ENCODE measurements at places on chromosomes 7 and 10.

DNA sequence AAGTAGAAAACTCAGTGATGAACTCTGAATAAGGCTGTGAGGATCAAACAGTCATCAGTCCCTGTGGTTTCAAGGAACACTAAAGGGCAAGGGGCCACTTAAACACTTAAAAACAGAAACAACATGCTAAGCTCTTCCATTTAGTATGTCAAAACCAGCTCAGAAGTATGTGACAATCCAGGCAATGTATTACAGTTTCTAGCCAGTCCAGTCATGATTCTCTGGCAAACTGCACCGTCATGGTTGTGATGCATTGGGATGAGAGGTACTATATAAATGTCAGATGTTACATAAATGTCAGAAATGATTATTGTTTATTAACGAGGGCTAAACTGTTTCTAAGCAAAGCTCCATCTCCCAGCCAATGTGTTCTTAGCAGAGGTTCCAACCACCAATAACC is 4.7 kb upstream of the CREB5 start:
- no peaks in the 10 kb centered on the region for H3K36me3 ChIP-seq
- H3K4me1 ChIP-seq = peaks cover 35% of the 10 kb centered on the region
- peak overlapping the region; percentile 75 for H3K27ac ChIP-seq
- H3K27me3 ChIP-seq = no peaks in the 10 kb centered on the region
- no peak overlapping the region for H3K4me3 ChIP-seq

GRCh38 chr10:2978111-2978510 is 89.2 kb upstream of the PFKP start:
- peaks cover 26% of the 10 kb centered on the region for H3K4me1 ChIP-seq
- H3K4me3 ChIP-seq = no peak overlapping the region
- H3K27me3 ChIP-seq = no peaks in the 10 kb centered on the region
- no peaks in the 10 kb centered on the region for H3K36me3 ChIP-seq
- DNase-seq = peak; percentile 93

DNA sequence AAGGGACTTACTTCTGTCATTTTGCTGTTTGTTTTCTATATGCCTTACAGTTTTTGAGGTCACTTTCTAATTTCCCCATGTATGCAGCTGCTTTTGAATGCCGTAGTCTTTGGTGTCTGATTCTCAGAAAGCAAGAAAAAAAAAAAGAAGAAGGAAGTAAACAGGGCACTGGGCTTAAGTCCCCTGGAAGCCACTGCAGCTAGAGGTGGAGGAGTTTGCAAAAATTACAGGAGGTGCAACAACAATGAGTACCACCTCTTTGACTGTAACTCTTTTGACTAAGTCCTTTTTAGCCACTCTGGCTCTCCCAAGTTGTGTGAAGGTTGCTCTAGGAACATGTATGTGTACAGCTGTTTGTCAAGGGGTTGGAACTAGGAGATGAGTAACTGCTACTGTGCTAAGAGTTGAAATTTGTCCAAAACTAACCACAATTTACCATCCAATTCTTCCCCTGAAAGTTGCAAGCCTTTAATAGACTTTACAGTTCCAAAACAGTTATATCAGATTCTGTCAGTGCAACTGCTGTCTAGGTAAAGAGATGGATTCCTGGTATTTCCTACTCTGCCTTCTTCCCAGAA is 588.0 kb upstream of the LRRN3 start:
- no peaks in the 10 kb centered on the region for H3K4me1 ChIP-seq
- no peaks in the 10 kb centered on the region for H3K36me3 ChIP-seq
- no peaks in the 10 kb centered on the region for H3K27me3 ChIP-seq
- no peak overlapping the region for H3K27ac ChIP-seq

DNA sequence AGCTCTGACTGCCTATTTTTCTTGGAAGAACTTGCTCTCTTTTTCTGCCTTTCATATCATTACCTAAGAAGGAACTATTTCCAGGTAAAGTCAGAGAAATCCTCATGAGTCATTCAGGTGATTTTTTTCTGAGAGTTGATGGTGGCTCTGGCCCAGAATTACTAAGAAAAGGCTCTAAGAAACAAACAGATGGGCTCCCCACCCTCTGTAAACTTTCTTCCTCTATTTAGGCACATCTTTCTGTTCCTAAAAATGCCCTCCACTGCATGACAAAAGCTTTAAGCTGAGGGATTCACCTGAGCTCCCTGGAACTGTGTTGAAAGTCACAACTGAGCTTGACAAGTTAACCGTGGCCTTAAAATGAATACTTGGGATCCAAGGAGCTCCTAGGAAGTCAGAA is 1.6 kb downstream of the OLAH start:
- H3K4me3 ChIP-seq = no peak overlapping the region
- DNase-seq = peak; percentile 8
- H3K4me1 ChIP-seq = peaks cover 13% of the 10 kb centered on the region
- H3K27me3 ChIP-seq = no peaks in the 10 kb centered on the region
- no peaks in the 10 kb centered on the region for H3K36me3 ChIP-seq
- H3K27ac ChIP-seq = no peak overlapping the region

DNA sequence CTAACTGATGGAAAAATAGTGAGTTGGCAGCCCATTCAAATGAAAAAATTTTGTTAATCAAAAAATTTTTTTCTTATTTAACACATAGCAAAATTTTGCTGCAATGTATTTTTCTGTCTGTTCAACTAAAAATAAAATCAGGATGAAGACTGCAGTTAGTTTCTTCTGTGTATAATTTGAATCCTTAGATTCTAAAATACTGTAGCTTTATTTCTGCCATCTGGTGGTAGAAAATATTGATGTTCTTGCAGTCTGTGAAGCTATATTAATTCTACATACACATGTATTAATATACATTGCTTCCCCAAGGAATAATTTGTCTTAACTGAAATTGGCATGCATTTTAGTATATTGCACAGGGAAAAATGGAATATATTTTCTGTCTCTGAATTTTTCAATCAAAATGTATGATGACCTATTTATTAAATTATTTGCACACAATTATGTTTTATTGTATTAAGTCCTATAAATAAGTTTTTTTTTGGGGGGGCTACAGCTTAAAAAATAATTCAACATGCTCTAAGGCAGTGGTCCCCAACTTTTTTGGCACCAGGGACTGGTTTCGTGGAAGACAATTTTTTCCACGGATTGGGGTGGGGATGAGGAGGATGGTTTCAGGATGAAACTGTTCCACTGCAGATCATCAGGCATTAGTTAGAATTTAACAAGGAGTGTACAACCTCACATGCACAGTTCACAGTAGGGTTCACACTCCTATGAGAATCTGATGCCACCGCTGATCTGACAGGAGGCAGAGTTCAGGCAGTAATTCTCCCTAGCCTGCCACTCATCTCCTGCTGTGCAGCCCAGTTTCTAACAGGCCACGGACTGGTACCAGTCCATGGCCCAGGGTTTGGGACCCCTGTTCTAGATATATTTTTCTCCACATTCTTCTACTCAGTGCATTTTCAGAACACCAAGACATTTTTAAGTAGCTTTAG is 119.4 kb downstream of the GNAT3 start:
- no peaks in the 10 kb centered on the region for H3K27me3 ChIP-seq
- H3K27ac ChIP-seq = no peak overlapping the region
- DNase-seq = no peak
- H3K36me3 ChIP-seq = no peaks in the 10 kb centered on the region
- H3K4me3 ChIP-seq = no peak overlapping the region

- DNase-seq = no peak
- peaks cover 38% of the 10 kb centered on the region for H3K36me3 ChIP-seq
- H3K4me1 ChIP-seq = no peaks in the 10 kb centered on the region
- H3K27ac ChIP-seq = no peak overlapping the region
- no peak overlapping the region for H3K4me3 ChIP-seq
Measured at GRCh38 chr10:129853562-129853903, 110.5 kb downstream of the EBF3 start.

- no peak for DNase-seq
- H3K4me1 ChIP-seq = peaks cover 11% of the 10 kb centered on the region
- peaks cover 92% of the 10 kb centered on the region for H3K27me3 ChIP-seq
- H3K4me3 ChIP-seq = peak overlapping the region; percentile 10
- no peaks in the 10 kb centered on the region for H3K36me3 ChIP-seq
- H3K27ac ChIP-seq = no peak overlapping the region
Measured at GRCh38 chr7:27245798-27246691, 3.4 kb downstream of the EVX1 start.

- H3K27ac ChIP-seq = no peak within 1 kb of the TSS
- peak; percentile 90 for DNase-seq
- H3K4me3 ChIP-seq = no peak within 1 kb of the TSS
- H3K4me1 ChIP-seq = peaks cover 15% of the 10 kb centered on the region
- no peaks in the 10 kb centered on the region for H3K36me3 ChIP-seq
Measured at GRCh38 chr10:17951868-17952371, at the start of gene SLC39A12. Gene SLC39A12 (plus strand): TSS chr10:17951918. CDS start chr10:17953277, 1,359 bp downstream.

- H3K4me3 ChIP-seq = no peak overlapping the region
- peaks cover 25% of the 10 kb centered on the region for H3K4me1 ChIP-seq
- no peaks in the 10 kb centered on the region for H3K27me3 ChIP-seq
- DNase-seq = no peak
Measured at GRCh38 chr7:47549916-47550315, 32.0 kb downstream of the TNS3 start.

DNA sequence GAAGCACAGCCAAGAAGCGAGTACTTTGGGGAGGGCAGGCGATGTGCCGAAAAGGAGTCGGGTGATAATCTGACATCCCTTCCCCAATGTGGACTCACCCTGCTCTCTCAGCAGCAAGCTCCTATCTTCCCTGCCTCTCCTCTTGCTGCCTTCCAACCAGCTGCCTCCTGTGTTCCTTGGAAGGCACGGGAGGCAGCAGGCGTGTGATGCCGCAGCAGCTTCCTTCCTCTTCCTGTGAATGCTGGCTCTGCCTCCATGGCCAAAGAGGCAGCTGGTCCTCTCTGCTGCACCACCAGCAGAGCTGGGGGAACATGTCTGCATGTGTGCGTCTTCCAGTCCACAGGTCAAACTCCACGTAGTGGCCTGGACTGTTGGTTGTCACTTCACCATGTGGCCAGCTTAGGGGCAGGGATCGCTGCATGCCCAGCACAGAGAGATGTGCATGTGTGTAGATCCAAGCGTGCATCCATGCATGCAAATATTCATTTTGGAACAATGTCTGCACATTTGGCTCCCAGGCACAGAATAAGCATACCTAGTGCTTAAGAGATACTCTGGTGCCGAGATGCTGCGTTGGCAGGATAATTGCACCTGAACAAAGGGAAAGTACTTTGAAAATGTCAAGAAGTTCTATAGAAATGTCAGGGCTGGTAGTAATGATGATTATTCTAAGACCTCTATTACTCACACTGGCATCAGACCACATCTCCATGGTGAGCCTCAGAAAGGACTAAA is 499.8 kb downstream of the PLXNA4 start:
- peaks cover 29% of the 10 kb centered on the region for H3K27me3 ChIP-seq
- no peaks in the 10 kb centered on the region for H3K36me3 ChIP-seq
- no peaks in the 10 kb centered on the region for H3K4me1 ChIP-seq
- DNase-seq = no peak
- H3K4me3 ChIP-seq = no peak overlapping the region
- no peak overlapping the region for H3K27ac ChIP-seq

DNA sequence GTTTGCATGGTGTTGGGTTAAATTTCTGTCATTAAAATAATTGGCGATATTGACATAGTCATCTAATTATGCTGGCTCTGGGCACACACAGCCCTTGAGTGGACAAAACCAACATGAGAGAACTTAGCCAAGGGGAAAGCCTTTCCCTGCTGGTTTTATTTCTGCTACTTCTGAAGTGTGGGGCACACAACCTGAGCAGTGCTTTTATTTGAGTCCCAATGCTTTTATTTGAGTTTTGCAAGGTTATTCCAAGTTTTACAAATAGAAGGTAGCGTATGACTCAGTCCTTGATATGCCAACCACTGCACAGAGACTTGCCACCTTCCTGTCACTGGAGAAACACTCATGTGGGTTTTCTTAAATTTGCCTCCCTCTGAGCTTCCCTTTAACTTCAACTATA is 145.7 kb downstream of the EGFR start:
- H3K36me3 ChIP-seq = peaks cover 70% of the 10 kb centered on the region
- H3K4me1 ChIP-seq = peaks cover 10% of the 10 kb centered on the region
- DNase-seq = no peak
- no peak overlapping the region for H3K27ac ChIP-seq

DNA sequence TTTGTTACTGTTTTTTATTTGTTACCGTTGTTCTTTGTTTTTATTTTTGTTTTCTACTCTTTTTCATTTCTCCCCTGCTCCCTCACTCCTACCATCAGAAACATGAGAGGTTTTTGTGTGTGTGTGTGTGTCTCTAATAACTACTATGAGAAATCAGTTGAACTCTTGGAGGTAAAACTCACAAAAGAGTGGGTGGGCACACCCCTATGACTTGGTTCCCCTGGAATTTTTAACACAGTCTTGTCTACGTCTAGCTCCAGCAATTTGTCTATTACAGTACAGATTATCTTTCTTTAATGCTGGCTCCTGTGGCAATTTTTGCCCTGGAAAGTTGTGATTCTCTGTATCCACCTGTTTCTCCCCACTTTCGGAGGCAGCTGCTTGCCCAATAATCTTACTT is 56.2 kb downstream of the AOAH start:
- H3K36me3 ChIP-seq = no peaks in the 10 kb centered on the region
- H3K27ac ChIP-seq = no peak overlapping the region
- no peak for DNase-seq

DNA sequence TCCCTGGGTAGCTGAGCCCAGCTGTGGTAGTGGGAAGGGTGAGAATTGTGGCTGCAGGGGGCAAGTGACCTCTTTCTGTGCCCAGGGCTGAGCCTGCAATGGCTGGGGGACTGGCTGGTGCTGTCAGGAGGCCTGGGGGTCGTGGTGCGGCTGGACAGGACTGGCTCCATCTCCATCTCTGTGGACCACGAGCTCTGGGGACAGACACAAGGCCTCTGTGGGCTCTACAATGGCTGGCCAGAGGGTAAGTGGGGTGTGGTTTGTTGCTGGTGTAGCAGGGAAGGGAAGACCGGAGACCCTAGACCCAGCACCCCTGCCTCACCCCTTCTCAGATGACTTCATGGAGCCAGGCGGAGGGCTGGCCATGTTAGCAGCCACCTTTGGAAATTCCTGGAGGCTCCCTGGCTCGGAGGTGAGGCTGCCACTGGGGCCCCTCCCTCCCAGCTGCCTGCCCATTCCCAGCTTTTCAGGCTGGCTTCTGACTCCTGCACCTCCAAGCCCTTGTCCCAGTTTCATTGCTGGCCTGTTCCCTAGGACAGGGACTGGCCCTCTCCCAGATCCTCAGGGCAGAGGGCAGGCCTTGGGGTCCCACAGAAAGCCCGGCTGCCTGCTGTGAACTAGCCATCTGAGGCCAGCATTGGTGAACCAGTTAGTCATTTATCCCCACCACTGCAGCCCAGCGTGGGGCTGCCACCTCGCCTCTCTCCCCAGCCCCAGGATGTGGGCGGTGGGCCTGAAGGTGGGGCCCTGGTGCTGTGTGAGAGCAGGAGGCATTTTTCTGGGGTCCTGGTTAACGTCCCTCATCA is 5.5 kb upstream of the ZNF467 start:
- H3K4me1 ChIP-seq = no peaks in the 10 kb centered on the region
- H3K4me3 ChIP-seq = no peak overlapping the region
- H3K27ac ChIP-seq = no peak overlapping the region
- H3K36me3 ChIP-seq = no peaks in the 10 kb centered on the region

DNA sequence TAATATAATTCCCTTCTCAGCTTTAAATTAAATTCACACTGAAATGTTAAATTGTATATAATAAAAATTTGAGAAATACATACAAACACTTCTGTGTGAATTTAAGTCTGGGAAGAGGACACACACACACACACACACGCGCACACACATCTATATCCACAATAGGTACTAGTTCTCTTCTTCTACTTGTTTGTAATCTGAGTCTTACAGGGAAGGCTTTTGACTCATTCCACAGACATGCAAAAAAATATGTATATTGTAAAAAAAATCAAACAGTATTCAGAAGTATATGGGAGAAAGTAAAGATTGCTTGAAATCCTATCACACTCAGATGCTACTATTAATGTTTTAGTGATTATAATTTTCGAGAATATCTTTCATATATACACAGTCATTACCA is 276.2 kb downstream of the MDFIC start:
- no peak for DNase-seq
- no peaks in the 10 kb centered on the region for H3K27me3 ChIP-seq
- H3K36me3 ChIP-seq = no peaks in the 10 kb centered on the region
- no peak overlapping the region for H3K27ac ChIP-seq
- H3K4me1 ChIP-seq = peaks cover 4% of the 10 kb centered on the region
